Activated T-helper 9 cell treated with anti-CD3 and anti-CD28 coated beads, Interleukin-2, amount 50 U/mL, for 16 hours (primary cell): ENCODE measurements at places on chromosomes 11 and 22.

DNA sequence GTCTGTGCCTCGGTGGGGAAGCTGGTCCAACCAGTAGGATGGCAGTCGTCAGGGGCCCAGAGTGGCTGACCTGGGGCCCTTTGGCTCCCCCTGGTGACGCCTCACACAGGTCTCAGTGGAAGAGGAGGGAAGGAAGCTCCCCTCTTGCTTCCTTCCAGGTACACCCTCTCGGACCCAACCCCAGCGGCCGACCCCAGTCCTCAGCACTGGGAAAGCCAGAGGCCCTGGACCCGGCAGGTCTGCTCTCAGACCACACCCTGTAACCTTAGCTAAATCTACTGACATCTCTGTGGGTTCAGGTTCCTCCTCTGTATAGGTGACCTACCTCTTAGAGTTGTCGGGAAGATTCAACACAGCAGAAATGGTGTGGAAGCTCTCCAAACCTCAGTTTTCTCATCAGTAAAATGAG is 3.4 kb upstream of the SCUBE1 start:
- peak; percentile 42 for DNase-seq

DNA sequence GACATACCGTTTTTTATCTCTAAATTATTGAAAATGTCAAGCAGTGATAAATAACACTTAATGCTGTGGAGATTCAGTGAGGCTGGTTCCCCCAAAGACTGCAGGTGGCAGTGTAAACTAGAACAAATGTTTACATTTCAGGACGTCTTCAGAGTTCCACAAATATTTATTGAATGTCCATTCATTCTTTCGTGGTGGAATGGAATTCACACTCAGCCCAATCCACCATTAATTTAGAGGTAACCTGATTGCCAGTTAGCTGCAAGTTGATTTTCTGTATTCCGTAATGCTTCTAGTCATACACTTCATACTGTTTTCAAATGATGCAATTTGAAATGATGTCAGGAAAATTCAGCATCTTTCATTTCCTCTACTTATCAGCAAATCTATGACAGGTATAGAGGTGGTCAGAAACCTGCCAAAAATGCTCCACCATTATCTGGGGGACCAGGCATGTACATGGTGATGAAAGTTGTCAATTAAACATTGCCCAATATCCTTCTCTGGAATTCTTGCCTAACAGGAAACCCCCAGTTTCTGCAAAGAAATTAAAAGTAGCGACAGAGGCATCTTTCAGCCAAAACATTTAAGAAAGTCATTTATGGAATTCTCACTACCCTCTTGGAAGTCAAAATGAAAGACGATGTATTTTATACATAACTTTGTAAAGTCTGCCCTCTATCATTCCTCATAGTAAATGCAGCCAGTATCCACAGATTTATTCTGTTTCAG is 94.3 kb upstream of the BMAL1 start:
- no peak for DNase-seq

GRCh38 chr11:130737866-130738431 is 178.3 kb downstream of the SNX19 start:
- DNase-seq: no peak

- DNase-seq: no peak
Measured at GRCh38 chr11:124876818-124877630, 11.8 kb downstream of the ROBO3 start.

- no peak for DNase-seq
Measured at GRCh38 chr11:23673366-23673765, 813.1 kb upstream of the CCDC179 start.

DNA sequence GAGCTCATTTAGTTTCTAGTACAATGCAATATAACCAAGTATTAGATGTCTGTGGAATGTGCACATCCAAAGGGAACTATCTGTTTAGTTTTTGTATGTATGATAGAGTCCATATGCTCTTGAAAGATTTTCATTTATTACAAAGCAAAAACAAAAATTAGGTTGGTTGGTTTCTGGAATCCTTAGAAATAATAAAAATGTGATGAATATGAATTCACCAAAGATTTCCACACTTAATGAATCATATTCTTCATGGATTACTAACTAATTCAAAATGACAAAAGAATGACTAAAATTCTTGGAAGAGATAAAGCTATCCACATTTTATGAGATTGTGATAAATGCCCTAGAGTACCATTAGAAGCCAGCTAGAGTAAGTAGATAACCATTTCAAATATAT is 261.1 kb downstream of the SBF2 start:
- DNase-seq: no peak

DNA sequence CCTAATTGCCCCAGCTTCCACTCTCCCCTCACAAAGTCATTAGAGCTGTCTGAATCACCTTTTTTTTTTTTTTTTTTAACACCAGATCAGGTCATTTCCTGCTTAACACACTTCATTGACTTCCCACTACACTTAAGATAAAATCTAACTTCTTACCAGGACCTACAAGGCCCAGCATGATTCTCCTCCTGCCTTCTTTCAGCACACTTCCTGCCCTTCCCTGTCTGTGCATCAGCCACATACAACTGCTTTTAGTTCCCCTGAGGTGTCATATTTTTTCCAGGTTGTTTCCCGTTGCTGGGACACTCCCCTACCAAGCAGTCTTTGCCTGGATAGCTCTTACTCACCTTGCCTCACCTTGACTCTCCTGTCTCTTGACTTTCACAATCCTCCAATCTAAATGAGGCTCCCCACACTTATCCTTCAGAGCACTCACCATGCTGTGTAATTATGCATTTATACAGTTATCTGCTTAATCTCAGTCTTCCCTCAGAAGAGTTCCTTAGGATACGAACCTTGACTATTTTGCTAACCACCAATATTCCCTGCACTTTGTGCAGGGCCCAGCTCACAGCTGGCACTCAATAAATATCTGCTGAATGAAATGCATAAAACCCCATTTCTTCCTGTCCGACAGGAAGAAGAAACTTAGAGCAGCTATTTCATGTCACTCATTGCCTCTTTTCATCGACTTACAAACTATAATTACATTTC is 96.6 kb upstream of the AKIP1 start:
- no peak for DNase-seq

- DNase-seq: no peak
Measured at GRCh38 chr22:17090550-17090949, 5.8 kb downstream of the IL17RA start.

GRCh38 chr22:25908212-25908611 is 166.2 kb downstream of the MYO18B start:
- no peak for DNase-seq

GRCh38 chr11:64913171-64913727 is 3.8 kb downstream of the ATG2A start:
- no peak for DNase-seq

- DNase-seq: no peak
Measured at GRCh38 chr11:117901601-117902000, 25.1 kb upstream of the FXYD6 start.

DNA sequence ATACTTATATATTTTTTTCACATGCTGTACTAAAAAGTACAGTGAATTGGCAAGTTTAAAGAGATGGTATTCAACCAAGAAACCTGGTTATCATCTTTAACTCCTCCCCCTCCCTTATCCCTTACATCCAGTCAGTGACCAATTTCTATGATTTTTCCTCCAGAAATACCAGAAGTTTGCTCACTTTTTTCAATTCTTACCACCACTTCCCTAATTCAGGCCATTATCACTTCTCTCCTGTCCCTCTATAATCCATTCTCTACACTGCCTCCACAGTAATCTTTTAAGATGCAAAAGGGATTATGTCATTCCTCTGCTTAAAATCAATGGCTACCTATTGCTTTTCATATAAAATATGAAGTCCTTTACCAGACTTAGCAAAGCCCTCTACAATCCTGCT is 62.8 kb downstream of the CEP57 start:
- DNase-seq: no peak

GRCh38 chr11:130000552-130001176 is 2.0 kb downstream of the PRDM10 start:
- no peak for DNase-seq

GRCh38 chr11:130671801-130672700 is 223.6 kb downstream of the ADAMTS15 start:
- DNase-seq: no peak

DNA sequence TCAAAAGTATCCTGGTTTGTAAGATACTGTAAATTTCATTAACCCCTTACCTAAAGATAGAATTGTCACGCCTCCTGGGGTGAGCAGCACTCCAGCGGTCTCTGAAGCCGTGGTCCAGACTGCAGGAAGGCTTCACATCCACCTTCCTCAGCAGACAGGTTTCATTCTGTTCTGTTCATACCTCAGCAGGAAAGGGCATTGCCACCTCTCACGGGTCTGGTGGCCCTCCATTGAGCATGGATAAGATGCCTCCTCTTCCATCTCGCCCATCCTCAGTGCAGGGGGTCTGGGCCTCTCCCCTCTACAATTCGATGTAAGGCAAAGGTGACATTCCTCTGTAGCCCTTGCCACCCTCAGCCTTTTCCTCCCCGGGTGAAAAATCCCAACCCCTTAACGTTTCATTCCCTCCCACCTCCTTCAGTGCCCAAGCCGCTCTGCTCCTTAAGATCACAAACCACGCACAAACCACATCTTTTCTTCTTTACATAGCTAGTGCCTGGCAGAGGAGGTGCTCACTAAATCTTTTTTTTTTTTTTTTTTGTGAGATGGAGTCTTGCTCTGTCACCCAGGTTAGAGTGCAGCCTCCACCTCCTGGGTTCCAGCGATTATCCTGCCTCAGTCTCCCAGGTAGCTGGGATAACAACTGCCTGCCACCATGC is 28.5 kb downstream of the RPUSD4 start:
- DNase-seq: no peak

GRCh38 chr11:15638386-15638787 is 523.7 kb downstream of the INSC start:
- DNase-seq: no peak

GRCh38 chr11:75461151-75461550 is 28.1 kb upstream of the KLHL35 start:
- DNase-seq: no peak

- no peak for DNase-seq
Measured at GRCh38 chr11:16917941-16918340, 96.3 kb downstream of the PLEKHA7 start.

DNA sequence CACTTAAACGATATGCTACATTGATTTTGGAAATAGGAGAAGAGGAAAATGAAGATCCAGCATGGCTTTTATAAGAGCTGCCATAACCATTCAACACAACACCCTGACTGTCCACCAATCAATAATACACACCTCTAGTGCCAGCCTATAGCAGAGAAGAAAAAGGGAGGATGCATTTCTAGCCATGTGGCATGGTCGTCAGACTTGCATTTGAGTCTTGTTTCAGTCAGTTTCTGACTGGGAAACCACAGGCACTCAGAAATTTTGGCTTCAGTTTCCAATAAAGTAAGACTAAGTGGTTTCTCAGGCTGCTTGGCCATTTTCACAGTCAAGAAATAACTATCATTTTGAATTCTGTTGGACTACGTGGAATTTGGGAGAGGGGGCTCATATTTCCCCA is 523.5 kb upstream of the LRRC4C start:
- DNase-seq: no peak

GRCh38 chr11:125282596-125282914 is 118.0 kb downstream of the PKNOX2 start:
- DNase-seq: no peak

GRCh38 chr11:2441171-2441570 is 3.1 kb downstream of the TRPM5 start:
- DNase-seq: no peak

DNA sequence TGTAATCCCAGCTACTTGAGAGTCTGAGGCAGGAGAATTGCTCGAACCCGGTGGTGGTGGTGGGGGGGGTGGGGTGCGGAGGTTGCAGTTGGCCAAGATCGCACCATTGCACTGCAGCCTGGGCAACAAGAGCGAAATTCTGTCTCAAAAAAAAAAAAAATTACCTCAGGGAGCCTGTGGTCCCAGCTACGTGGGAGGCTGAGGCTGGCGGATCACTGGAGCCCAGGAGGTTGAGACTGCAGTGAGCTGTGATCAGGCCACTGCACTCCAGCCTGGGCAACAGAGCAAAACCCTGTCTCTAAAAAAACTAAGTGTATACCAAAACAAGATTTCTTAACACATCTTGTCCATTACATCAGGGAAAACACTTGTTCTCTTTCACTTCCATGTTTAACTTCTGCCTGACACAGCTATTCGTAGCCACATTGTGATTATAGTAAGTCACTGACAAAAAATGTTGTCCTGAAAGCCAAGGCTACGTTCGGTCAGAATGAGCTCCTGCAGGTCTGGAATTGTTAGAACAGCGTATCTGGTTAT is 1.4 kb downstream of the TMEM80 start:
- DNase-seq: no peak

GRCh38 chr22:20032407-20032991 is 11.6 kb downstream of the TANGO2 start:
- DNase-seq: no peak

DNA sequence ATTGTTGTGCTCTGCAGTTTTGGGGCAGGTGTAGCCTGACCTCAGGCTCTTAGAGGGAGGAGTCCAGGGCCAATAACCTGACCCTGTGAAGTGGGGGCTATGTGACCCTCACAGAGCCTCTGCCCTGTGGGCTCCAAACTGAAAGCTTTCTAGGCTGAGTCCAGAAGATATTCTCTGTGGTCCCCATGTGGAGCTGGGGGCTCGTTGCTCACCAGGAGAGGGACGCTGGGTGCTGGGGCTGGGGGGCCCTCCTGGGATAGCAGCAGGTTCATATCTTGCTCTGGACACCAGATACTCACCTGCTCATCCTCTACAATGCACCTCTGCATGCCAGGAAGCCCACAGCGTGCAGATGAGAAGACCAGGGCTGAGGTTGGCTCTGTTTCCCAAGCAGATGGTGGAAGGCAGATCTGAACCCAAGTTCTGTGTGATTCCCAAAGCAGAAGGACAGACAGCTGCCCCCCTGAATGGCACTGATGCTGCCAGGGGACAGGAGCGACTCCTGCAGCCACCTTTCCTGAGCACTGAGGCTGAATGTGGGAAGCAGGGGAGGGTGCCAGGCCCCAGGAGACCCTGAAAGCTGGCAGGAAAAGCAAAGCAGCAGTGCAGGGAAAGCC is 1022.0 kb downstream of the TBC1D22A start:
- DNase-seq: no peak

DNA sequence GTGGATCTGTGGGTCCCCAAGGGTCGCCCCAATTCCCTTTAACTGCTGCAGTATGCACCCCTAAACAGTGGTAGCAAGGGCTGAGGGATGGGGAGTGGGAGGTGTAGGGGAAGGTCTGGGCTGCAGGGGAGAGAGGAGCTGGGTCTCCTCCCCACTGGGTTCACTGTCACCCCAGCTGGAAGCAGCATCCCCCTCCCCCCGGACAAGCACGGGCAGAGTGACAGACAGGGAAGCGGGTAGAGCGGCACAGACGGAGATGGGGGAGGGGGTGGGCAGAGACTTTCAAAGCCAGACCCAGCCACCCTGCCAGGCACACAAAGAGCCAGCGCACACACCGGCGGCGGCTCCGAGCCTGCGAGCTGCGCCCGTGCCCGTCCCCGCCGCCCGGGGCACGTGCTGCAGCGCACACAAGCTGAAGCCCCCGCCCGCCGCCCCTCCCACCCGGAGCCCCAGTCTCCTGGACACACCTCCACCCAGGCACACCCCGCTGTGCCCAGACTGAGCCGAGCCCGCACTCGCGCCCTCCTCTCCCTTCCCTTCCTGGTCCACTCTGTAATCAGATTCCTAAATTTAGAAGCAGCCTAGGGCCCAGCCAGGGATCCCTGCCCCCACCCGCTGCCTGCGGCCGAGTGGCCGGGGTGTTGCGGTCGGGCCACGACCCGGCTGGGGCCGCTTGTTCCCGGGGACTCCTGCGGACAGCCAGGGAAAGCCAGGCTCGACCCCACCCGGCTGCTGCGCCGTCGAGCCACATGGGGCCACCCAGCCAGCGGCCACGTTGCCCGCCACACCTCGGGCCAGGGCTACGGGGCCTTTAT is 935 bp upstream of the RCOR2 start:
- no peak for DNase-seq

- no peak for DNase-seq
Measured at GRCh38 chr11:100932474-100933100, 197.0 kb downstream of the PGR start.
